Activated CD4-positive, alpha-beta T cell treated with anti-CD3 and anti-CD28 coated beads for 24 hours (primary cell): ENCODE measurements at places on chromosomes 11 and 22.

DNA sequence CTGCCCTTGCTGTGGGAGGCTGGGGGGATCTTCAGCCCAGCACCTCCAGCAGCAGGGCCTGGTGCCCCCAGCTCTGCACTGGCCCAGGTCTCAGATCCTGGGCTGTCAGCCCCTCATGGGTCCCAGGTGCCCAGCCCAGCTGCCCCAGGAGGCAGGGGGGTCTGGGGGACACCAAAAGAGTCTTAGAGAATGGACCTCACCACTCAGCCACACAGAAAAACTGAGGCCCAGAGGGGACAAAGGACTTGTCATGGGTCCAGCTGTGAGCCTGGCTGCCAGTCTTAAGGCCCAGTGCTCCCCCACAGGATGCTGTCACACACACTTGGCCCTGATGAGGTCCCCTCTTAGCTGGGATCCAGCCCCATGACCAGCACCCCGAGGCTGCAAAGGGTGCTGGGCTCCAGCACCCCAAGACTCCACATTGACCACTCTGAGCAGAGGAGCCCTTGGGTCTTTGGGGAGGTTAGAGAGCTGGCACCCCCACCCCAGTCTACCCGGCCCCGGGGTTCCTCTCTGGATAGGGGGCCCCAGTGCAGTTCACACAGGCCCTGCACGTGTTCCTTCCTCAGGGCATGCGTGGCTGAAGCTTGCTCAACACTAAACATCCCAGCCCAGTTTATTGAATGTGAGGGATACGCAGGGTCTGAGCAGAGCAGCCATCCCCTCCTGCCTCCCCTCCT lies 54.4 kb downstream of the IGLL5 start:
- DNase-seq = no peak

DNA sequence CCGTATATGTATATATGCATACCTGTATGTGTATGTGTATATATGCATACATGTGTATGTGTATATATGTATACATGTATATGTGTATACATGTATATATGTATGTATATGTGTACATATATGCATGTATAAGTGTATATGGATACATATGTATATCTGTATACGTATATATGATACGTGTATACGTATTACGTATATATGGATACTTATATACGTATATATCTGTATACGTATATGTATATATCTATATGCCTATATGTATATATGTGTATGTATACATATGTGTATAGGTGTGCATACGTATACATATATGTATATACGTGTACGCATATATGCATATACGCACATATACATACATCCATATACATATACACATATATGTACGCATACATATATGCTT lies 681.6 kb upstream of the ANO3 start:
- no peak for DNase-seq

GRCh38 chr22:31488346-31488883 lies 1.2 kb downstream of the EIF4ENIF1 start:
- no peak for DNase-seq

GRCh38 chr11:79312617-79313529 lies 128.0 kb downstream of the TENM4 start:
- DNase-seq = no peak

GRCh38 chr11:33536178-33536577 lies 164.4 kb downstream of the C11orf91 start:
- no peak for DNase-seq
